T-helper 1 cell (primary cell): ENCODE measurements at places on chromosomes 2 and 18.

- no peak for DNase-seq
Observed at GRCh38 chr2:217228732-217229131, 368.9 kb upstream of the TNP1 start.

DNA sequence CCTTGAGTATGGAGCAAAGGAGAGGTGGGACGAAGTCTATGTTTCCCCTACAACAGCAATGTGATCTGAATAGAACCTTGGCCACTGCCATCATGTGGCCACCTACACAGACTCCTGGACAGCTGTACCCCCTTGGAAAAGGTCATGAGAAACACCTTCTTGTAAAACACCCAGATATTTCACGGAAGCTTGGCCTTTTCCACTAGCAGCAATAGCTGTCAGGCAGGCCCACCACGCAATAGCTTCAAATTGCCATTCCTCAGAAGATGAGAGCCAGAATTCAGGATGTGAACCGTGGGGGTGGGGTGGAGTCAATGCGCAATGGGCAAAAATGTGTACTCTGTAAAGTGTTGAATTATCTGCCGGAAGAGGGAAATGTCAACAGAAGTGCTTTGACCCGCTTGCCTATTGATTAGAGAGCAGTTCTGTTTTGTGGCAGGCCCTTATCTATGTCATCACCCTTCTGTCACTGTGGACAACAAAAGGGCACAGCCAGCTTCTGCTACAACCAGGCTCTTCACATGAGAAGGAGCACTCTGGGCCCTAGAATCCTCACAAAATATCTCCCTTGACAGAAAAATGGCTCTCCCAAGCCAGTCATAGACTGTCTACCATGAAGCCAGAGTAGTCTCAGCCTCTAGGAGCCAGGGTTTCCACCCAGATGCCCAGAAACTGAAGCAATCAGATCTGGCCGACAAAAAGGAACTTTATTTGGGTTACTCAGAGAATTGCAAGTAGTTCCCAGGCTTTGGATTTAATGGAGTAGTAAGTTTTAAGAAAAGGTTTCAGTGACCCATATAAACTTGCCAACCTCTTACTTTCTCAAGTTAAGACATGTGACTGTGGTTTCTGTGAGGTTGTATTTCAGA is 9.5 kb downstream of the INPP1 start:
- no peak for DNase-seq

- no peak for DNase-seq
Observed at GRCh38 chr2:55017880-55018279, 32.4 kb downstream of the RTN4 start.

- DNase-seq = peak; percentile 67
Observed at GRCh38 chr18:49898421-49898820, 85.1 kb upstream of the ACAA2 start.

DNA sequence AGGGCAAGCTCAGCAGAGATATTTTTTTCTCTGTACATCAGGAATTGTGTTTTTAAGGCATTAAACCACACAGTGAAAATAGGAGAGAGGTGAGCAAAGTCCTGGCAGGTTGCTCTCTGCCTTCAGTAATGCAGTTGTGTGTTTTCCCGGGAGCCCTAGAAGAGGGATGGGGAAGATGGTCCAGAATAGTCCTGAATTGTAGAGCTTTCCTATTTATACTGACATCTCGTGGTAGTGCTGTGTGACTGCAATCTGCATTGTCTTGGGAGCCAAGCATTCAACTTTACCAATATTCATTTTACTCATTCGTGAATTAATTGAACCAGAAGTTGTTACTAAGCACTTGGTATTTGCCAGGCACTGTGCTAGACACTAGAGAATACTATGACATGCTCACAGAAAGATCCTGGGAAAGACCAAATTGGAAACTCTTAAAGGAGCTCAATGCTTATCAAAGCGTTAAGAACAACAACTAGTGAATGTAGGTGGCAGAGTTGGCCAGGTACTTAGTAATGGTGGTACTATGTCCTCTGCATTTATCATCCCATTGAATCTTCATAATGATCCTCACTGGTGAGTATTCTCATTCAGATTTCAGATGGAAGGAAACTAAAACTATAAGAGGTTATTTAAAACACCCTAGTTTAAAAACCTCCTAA is 214.6 kb downstream of the TRIB2 start:
- DNase-seq = no peak

- DNase-seq = no peak
Observed at GRCh38 chr18:57088883-57089282, 58.0 kb upstream of the BOD1L2 start.

- no peak for DNase-seq
Observed at GRCh38 chr2:158189526-158189925, 87.8 kb downstream of the UPP2 start.
